ENCODE measurements at places on chromosomes 11 and 22. TPM values are rescaled to one million over a fixed set of nuclear protein-coding genes. Genes with fewer than 3 reads are reported as not detected.

- no peak overlapping the region for H3K4me3 ChIP-seq
- H3K27ac ChIP-seq: peak overlapping the region; percentile 30
- H3K4me1 ChIP-seq: peaks cover 1% of the 10 kb centered on the region
- H3K36me3 ChIP-seq: no peaks in the 10 kb centered on the region
These were observed 5.3 kb downstream of the IFITM10 start for GRCh38 chr11:1744891-1745700.

Gene LMO1
- total RNA-seq: not detected

Gene APOBEC3F
- total RNA-seq: 7.3 TPM

DNA sequence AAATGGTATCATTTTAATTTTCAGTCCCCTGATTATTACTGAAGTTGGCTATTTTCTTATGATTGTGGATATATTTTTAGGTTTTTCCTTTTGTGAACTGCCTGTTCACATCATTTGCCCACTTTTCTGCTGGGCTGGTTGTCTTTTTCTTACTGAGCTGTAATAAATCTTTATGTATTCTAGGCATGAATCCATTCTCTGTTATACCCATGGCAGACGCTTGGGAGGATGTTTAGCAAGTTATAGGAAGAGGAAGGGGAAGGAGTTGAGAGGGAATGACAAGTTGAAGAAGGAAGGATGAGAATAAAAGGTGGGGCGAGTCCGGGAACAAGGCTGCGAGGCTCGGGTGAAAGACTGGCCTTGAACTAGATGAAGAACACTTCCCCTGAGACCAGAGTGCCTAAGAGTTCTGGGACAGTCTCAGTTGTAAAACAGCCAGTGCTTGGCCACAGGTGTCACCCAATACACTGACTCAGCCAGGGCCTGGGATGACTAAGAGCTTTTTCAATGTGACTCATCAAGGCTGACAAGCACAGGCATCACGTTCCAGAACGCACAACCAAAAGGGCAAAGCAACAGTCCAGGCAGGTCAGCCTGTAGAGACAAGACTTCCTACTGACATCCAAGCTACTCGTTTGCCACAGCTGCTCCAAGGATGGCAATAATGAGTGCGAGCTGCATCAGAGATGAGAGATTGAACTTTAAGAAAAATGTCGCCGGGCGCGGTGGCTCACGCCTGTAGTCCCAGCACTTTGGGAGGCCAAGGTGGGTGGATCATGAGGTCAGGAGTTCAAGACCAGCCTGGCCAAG lies 35.2 kb downstream of the LRFN4 start:
- DNase-seq: no peak
- no peaks in the 10 kb centered on the region for H3K27me3 ChIP-seq
- no peak overlapping the region for H3K27ac ChIP-seq
- H3K4me3 ChIP-seq: no peak overlapping the region
- no peaks in the 10 kb centered on the region for H3K36me3 ChIP-seq

Gene OR2AT4
- total RNA-seq: not detected

DNA sequence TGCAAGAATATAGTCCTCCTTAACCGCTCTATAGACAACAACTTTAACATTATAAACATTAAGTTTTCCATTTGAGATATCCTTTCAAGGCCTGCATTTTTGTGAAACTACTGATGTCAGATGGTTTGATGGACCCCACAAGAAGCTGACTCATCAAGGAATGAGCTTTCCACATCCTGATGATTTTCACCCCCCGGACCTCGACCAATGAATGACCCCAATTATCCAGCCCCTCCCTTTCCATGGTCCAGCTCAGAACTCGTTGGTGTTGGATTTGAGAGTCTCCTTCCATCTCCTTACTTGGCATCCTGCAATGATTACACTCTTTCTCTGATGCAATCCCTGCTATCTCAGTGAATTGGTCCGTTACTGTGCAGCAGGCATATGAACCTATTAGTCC lies 31.8 kb upstream of the GUCY1A2 start:
- no peak overlapping the region for H3K4me3 ChIP-seq
- no peaks in the 10 kb centered on the region for H3K4me1 ChIP-seq
- no peaks in the 10 kb centered on the region for H3K27me3 ChIP-seq
- H3K27ac ChIP-seq: no peak overlapping the region
- no peak for DNase-seq

DNA sequence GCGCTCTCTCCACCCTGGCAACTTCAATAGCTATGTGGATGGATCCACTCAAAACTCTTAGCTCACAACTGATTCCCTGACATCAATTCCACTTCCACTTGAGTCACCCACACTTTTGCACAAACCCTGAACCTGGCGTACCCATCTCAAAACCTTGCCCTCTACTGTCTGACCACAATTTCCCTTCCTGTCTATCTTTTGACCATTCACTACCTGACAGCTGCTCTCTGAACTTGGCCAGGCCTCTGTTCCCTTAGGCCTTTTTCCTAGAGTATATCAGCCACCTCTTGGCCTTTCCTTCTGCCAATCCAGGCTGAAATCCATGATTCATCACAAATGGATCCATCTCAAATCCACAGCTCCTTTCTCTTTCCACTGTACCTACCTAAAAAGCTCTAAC lies 106.0 kb downstream of the RPL27A start:
- no peak overlapping the region for H3K27ac ChIP-seq
- no peak overlapping the region for H3K4me3 ChIP-seq
- no peaks in the 10 kb centered on the region for H3K27me3 ChIP-seq
- H3K4me1 ChIP-seq: no peaks in the 10 kb centered on the region

Gene BCO2
- total RNA-seq: 0.82 TPM

Gene LSP1
- not detected for total RNA-seq

DNA sequence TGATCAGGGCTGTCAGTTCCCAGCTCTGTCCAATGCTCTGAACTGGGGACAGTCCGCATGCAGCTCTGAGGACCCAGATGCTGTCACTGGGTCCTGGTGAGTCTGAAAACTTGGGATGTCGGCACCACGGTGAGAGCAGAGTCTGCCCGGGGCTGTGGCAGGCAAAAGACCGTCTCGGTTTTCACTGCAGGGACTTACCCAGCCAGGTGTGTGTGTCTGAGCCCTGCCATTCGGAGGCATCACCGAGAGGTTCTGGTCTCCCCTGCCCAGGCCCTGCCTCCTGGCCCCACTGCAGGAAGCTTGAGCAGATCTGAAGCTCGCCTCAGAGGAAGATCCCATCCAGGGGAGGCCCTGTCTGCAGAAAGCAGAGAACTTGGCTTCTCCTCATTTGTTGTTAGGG lies 5.2 kb downstream of the TP53AIP1 start:
- H3K27ac ChIP-seq: no peak overlapping the region
- no peaks in the 10 kb centered on the region for H3K36me3 ChIP-seq
- peaks cover 9% of the 10 kb centered on the region for H3K4me1 ChIP-seq
- H3K4me3 ChIP-seq: no peak overlapping the region
- H3K27me3 ChIP-seq: peaks cover 16% of the 10 kb centered on the region

DNA sequence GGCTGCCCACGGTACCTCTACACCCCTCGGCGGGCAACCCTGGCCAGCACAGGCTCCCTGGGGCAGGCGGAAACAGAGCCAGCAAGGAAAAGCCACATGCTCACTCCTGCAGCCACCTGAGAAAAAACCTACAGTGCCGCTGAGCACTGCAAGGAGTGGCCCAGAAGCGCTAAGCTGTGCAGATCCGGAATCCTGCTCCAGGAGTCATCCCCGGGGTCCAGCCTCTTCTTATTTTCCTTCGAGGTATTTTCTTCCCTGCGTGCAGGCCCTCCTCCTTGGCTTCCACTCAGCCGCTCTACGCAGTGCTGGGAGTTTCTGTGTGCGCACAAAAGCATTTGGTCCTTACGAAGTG lies 81.0 kb downstream of the TRMU start:
- no peaks in the 10 kb centered on the region for H3K36me3 ChIP-seq

DNA sequence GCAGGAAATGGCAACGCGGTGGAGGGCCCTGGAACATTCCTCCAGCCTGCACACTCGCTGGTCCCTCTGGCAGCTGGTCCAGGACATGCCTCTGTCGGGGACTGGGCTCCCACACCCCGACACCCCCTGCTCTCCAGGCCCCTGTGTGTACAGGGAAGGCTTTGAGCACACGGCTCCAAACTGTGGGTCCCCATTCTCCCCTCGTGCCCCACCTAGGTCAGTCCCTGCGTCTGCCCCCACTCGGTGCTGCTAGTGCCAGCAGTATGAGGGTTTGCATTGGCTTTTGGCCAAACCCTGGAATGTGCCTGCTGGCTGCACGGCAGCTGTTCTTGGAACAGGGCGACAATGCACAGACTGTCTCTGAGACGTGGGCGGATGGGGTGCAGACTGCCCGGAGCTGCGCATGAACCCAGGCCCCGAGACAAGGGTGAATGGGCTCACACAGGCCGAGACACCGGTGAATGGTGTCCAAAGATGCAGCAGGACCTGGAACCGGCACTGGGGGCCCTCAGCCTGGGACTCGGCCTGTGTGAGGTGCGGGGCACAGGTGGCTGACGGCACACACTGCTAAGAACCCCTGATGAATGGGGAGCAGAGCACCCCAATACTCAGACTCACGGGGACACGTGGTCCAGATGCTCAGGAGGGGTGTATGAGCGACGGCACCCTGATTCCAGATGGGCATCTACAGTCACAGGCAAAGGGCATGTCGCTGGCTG lies 7.5 kb upstream of the SYT8 start:
- peaks cover 6% of the 10 kb centered on the region for H3K27me3 ChIP-seq
- no peak for DNase-seq
- no peaks in the 10 kb centered on the region for H3K36me3 ChIP-seq
- no peaks in the 10 kb centered on the region for H3K4me1 ChIP-seq
- no peak overlapping the region for H3K27ac ChIP-seq

DNA sequence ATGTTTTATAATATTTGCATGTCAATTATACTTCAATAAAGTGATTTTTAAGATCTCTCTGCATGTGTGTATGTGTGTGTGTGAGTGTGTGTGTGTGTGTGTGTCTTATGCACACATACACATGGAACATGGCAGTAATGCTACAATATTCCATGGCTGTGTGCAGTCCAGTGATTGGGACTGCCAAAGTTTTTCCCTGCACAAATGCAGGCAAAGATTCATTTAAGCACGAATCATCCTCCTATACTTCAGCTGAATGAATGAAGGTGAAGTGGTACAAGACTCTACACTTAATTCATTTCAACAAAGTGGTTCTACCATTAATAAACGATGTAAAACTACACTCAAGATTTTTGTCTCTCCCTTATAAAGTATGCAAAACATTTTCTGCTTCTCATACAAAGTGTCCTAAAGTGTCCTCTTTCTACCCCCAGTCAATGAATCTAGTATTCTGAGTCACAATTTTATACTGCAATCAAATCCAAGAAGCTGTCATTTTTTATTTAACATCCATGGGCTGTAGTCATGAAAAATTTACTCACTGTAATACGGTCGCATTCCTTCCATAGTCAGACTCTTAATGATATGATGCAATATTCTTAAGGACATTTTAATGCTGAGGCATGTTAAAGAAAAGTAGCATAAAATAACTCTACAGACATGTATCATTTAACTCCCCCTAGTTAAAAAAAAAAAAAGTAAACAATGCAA lies 132.4 kb downstream of the TTC28 start:
- no peaks in the 10 kb centered on the region for H3K4me1 ChIP-seq
- H3K4me3 ChIP-seq: no peak overlapping the region
- H3K27me3 ChIP-seq: no peaks in the 10 kb centered on the region
- no peak overlapping the region for H3K27ac ChIP-seq
- no peaks in the 10 kb centered on the region for H3K36me3 ChIP-seq
- DNase-seq: no peak

- H3K4me1 ChIP-seq: no peaks in the 10 kb centered on the region
- H3K4me3 ChIP-seq: no peak overlapping the region
- no peak overlapping the region for H3K27ac ChIP-seq
- H3K27me3 ChIP-seq: no peaks in the 10 kb centered on the region
- no peak for DNase-seq
These were observed 9.4 kb upstream of the PATL1 start for GRCh38 chr11:59678118-59678812.

- H3K4me1 ChIP-seq: no peaks in the 10 kb centered on the region
- H3K27ac ChIP-seq: no peak overlapping the region
- no peaks in the 10 kb centered on the region for H3K36me3 ChIP-seq
- H3K4me3 ChIP-seq: no peak overlapping the region
- H3K27me3 ChIP-seq: no peaks in the 10 kb centered on the region
- no peak for DNase-seq
These were observed 11.5 kb upstream of the GLYAT start for GRCh38 chr11:58742981-58743880.

Gene OVOL1
- 3.4 TPM for total RNA-seq

Gene RFPL1
- total RNA-seq: not detected

DNA sequence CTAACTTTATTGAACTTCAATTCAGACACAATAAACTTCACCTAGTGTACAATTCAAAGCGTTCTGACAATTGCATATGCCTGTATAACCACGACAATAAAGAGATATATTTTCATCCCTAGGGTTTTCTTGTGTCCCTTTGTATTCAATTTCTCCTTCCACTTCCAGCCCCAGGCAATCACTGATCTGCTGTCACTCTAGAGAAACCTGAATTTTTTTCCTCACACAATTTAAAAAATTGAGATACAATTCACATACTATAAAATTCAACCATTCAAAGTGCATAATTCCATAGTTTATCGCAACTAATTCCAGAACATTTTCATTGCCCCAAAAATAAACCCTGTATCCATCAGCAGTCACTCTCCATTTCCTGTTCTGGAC lies 116.6 kb downstream of the MRTFA start:
- H3K4me1 ChIP-seq: peaks cover 1% of the 10 kb centered on the region
- no peak for DNase-seq
- H3K27ac ChIP-seq: no peak overlapping the region
- no peaks in the 10 kb centered on the region for H3K36me3 ChIP-seq

Gene LRRC56
- total RNA-seq: 2.1 TPM

DNA sequence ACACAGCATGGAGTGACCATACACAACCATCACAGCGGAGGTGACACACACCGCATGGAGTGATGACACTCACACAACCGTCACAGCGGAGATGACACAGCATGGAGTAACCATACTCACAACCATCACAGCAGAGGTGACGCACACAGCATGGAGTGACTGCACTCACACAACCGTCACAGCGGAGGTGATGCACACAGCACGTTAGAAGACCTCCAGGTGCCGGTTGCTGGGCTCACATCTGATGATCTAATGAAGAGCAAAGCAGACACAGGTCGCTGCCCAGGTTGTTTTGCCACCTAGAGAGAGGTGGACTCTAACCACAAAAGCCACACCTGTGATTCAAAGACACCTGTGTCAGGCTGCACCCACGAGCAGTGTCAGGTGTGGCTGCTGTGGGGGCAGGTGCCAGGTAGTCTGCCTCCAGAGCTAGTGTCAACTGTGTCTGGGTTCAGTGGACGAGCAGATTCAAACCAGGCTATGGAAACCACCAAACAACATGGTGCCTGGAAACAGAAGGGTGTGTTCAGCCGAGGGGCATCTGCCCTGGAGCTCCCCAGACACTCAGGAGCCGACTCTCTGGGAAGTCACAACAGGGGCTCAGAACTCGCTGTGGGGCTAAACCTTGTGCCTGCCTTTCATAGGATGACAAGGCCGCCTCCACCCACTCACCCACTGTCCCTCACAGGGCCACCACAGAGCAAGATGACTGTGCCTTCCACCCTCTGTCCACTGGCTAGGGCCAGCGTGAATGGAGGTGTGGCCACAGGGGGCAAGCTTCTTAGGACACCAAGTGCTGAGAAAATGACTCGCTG lies 608.2 kb downstream of the TBC1D22A start:
- no peaks in the 10 kb centered on the region for H3K27me3 ChIP-seq
- no peak overlapping the region for H3K27ac ChIP-seq
- H3K36me3 ChIP-seq: no peaks in the 10 kb centered on the region
- H3K4me3 ChIP-seq: no peak overlapping the region
- DNase-seq: no peak
- no peaks in the 10 kb centered on the region for H3K4me1 ChIP-seq

- H3K36me3 ChIP-seq: no peaks in the 10 kb centered on the region
- no peak overlapping the region for H3K27ac ChIP-seq
- H3K4me3 ChIP-seq: no peak overlapping the region
These were observed 29.1 kb upstream of the PICALM start for GRCh38 chr11:86097980-86098379.

- H3K4me3 ChIP-seq: no peak overlapping the region
- no peak overlapping the region for H3K27ac ChIP-seq
- DNase-seq: no peak
- H3K36me3 ChIP-seq: peaks cover 46% of the 10 kb centered on the region
- peaks cover 8% of the 10 kb centered on the region for H3K4me1 ChIP-seq
These were observed 23.2 kb upstream of the GRK2 start for GRCh38 chr11:67243051-67243450.
